EL (cell line): ENCODE measurements at places on chromosomes 5 and 9.

GRCh38 chr9:32431940-32432555, 47.6 kb downstream of the ACO1 start:
- DNase-seq = peak; percentile 65

DNA sequence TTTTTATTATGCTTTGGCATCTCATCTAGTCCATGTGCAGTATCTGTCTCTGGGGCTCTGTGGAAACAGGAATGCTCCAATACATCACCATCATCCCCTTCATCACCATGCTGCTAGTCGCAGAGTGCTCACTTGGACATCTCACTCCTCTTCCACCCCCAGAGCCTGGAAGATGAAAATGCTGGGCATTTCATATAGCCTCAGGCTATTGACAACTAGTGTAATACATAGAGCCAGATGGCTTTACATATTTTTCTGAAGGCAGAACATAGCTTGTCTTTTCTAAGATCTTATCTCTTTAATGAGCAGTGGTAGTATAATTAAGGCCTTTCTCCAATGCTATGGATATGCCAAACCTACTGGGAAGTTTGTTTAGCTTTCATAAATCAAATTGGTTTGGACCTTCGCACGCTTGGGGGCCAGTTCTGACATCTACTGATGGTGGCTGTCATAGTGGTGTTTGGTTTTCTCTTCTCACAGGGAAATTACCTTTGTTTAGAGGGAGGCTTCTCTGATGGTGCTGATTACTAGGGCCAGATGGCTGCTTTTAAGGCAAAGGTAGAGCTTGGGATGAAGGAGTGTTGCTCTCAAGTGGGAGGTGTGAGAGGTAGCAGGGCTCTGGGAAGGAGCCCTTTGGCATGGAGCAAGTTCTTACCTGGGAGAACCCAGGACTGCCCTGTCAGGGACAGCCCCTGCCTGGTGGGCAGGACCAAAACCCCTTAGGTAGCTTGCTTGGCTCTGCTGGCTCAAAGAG, 63.1 kb upstream of the CXCL14 start:
- DNase-seq = no peak

GRCh38 chr5:127898551-127899213, 184.9 kb upstream of the SLC12A2 start:
- DNase-seq = no peak

DNA sequence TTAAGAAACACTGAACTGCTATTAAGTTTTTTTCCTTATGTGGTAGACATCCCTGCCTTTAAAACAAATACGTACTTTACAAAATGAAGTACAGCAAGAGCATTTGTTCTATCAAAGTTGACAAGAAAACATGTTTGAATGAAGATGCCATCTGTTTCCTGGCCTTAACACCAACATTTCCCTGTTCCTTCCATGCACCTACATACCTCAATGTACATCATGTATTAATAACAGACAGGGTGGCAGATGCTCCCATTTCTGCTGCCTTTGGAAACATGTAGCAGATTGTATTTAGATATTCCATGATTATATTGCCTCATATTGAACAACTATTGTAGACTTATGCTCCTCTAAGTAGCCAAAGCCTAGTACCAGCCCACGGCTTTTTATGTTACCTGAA, 104.4 kb downstream of the PJA2 start:
- DNase-seq = no peak

- no peak for DNase-seq
Observed at GRCh38 chr9:70405808-70406433, 8.5 kb downstream of the KLF9 start.

DNA sequence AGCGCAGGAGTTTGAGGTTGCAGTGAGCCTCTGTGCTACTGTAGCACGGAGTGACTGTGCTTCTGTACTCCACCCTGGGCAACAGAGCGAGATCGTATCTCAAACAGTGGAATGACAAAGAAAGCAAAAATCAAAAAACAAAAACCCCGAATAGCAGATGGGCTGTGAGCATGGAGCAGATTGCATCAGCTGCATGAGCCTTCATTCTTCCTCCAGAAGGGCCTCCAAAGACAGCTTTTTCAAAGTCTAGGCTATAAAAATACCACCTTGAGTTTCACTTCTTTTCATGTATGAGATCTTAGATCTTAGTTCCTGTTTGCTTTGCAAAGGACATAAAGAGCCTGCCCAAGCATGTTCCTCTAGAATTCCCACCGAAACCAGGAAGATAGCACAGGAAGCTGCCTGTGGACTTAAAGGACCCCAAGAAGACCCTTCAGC, 15.0 kb upstream of the HSPB3 start:
- DNase-seq = no peak

DNA sequence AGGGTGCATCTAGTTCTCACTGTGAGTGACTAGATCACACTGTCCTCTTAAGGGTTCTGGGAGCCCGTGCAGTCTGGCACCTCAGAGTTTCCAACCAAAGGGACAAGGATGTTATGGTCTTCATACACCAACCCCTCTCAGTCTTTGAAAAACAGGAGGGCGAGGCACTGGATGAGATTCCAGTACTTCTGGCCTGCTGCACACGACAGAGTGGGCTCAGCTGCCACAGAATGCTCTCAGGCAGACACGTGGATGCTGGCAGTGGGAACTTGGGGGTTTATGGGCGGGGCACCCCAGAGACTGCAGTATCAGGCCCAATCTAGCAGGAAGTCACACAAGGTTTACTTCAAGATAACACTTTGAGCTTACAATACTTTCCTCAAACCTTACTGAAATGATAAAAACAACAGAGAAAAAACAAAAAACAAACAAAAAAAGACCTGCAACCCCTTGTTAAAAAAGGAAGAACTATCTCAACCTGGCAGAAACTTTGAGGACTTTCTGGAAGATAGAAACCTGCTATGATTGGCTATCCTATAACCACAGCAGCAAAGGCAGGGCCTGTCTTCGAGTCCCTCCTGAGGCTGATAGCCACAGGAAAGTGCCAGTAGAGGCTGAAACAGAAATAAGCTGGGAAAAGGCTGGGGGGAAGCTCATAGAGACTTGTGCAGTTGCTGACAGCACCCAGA, 28.3 kb upstream of the TGFBR1 start:
- no peak for DNase-seq

DNA sequence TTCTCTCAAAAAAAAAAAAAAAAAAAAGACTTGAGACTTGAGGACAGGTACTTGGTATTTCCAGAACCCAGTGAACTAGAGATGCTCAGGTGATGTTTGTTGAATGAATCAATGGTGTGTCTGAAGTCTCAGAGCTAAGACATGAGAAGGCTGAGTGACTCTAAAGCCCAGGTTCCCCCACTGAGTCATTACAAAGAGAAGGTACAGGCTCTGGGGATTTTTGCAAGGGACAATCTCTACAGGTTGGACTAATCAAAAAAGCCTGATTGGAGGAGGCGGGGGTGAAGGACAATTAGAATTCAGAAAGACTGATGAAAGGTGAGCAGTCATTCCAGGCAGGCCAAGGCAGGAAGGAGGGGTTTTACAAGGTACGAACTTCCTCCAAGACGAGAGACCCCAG, 8.2 kb upstream of the FABP6 start:
- no peak for DNase-seq

GRCh38 chr5:87541676-87542075, 128.9 kb upstream of the CCNH start:
- no peak for DNase-seq

DNA sequence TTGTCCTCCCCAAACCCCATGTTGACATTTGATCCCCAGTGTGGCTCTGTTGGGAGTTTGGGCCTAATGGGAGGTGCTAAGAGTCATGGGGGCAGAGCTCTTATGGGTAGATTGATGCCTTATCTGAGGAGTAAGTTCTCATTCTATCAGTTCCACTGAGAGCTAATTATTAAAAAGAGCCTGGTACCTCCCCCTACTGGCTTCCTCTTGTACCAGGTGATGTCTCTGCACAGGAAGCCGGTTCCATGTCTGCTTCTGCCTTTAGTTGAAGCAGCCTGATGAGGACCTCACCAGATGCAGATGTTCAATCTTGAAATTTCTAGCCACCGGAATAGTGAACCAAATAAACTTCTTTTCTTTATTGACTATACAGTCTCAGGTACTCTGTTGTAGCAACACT, 10.8 kb downstream of the GABRB2 start:
- DNase-seq = no peak

GRCh38 chr5:159105145-159106053, 5.7 kb upstream of the EBF1 start:
- no peak for DNase-seq

DNA sequence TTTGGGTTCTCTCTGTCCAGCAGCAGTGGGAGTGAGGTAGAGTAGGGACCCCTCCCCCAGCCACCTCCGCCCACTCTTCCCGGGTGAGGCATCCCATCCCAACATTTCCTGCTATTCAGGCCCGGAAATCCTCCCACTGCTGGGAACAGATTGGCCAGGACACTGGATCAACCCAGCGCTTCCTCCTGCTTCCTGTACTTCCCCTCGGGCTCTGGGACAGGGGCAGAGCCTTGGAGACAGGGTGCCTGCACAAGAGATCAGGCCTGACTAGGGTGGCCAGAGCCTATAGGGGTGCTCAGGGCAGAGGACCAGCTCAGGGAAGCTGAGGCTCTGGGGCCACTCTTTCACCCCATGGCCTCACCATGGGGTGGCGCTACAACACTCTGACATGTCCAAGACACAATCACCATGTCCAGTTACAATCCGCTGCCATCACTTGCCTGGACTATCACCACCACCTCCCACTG, 14.5 kb downstream of the SH2D3C start:
- peak; percentile 30 for DNase-seq

DNA sequence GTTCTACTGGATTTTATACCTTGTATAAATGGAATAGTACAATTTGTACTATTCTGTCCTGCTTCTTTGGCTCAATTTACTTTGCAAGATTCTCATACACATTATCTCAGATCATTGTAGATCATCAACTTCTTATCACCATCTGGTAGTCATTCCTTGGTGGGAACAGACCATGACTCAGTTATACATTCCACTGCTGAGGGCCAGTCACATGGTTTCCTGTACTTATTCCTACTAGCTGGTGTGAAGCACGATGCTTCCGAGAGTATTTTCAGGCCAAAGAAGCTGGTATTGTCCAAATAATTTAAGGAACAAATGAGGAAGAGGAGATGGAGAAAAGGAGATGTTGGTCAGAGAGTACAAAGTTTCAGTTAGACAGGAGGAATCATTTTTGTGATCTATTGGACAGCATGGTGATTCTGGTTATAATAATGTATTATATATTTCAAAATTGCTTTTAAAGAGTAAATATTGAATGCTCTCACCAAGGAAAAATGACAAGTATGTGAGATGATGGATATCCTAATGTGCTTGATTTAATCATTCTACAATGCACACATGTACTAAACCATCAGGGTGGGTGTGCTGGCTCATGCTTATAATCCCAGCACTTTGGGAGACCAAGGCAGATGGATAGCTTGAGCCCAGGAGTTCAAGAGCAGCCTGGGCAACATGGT, 124.1 kb downstream of the SYK start:
- DNase-seq = peak; percentile 92

- no peak for DNase-seq
Observed at GRCh38 chr5:73745836-73746235, 119.8 kb downstream of the ARHGEF28 start.

- no peak for DNase-seq
Observed at GRCh38 chr9:16063241-16063591, 510.4 kb downstream of the CCDC171 start.

DNA sequence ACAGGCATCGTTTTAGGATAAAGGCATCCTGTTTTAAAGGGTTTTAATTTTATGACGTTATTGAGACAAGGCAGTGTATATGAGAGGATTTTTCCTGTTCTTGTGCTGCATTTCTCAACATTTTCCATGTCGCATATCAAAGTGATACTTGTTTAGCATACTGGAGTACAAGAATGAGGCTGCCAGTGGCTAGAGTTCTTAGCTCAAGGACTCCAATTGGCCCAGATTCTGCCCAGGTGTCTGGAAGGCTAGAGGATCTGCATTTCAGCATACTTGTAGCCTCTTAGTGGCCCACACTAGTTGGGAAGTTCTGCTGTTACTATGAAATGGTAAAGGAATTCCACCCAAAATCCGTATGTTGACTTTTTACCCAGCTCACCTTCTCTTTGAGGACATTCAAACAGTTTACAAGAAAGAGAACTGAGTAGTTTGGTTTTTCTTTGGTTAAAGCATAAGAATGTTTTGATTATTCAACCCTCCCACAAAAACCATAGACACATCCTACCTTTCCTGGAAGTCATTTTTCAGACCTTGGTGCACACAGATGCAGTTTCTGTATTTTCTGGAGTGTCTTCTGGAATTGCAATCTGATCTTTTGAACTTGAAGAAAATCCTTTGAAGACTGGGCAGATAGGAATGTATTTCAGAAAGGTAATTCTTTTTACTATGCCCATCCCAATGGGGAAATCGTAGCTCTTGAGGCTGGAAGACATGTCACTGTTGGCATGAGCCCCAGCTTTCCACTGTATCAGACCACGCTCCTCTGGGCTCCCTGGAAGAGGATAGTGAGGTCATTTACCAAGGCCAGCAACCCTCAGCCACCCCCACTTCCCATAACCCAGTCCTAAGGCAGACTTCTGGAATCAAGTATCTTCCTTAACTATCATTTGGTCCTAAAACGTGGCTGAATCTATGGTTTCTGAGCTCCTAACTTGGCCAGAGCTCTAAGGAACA, 11.3 kb downstream of the SLC23A1 start:
- no peak for DNase-seq

GRCh38 chr5:114830114-114830513, 339.6 kb downstream of the TRIM36 start:
- no peak for DNase-seq

GRCh38 chr5:109307951-109308350, 101.8 kb downstream of the PJA2 start:
- no peak for DNase-seq

DNA sequence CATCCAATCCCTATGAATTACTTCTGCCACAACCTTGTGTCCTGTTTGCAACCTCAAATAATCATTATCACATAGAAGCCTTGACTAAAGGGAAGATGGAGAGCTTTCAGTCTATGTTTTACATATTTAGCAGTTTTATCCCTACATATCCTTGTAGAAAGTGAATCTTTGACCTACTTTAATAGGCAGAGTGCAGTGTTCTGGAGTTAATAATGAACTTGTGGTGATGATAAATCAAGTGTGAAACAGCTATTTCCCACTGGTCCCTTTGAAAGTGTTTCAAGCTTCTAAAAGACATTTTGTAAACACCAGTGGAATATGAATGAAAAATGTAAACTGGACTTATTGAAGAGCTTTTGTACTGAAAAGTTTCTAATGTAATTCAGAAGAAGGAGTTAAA, 406.7 kb downstream of the GABRG2 start:
- DNase-seq = no peak

GRCh38 chr5:31492869-31493268, 39.0 kb downstream of the DROSHA start:
- DNase-seq = no peak

DNA sequence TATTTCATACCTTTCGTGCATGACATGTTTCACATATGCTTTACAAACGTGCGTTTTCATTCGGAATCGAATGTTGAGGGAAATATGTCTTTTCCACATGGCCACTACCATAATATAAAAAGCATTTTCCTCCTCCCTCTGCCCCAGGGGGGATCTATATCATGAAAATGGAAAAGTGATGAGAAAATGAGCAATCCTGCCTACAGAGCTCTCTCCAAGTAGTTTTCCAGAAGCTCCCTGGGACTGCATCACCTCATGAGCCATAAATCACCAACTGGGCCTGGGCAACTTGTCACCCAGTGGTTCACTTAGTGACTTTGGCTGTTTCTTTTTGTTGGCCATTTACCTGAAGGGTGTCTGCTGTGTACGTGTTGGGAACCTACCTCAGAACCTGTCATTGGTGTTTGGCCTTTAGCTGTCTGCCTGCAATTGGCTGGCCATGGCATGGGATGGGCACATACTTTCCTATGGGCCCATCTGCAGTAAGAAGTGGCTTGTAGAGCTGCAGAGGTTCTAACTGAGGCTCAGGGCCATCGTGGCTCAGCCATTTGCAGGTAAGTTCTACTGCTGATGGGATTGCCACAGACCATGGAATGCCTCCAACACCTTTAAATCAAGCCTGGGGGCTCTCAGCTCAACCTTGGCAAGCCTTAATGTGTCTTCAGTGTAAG, 9.5 kb upstream of the TIFAB start:
- no peak for DNase-seq
